ENCODE measurements at places on chromosomes 12 and 14.

GRCh38 chr12:24293549-24293948 is 344.1 kb upstream of the SOX5 start:
- no peak for DNase-seq

DNA sequence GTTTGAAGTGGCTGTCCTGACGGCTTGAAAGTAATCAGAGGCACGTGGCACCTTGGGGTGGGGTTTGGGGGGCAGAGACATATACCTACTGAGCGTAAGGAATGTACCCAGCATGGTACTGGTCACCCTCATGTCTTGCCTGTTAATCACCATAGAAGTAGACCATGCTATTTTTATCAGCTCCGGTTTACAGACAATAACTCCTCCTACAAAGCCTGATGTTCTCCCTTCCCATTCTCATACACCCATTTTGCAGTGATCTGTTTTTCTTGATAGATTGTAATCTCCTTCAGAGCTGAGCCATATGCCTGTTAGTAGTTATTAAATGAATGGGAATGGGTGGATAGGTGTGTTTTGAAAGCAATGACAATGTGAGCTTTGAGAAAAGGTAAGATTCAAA is 10.5 kb downstream of the EVL start:
- no peak for DNase-seq

DNA sequence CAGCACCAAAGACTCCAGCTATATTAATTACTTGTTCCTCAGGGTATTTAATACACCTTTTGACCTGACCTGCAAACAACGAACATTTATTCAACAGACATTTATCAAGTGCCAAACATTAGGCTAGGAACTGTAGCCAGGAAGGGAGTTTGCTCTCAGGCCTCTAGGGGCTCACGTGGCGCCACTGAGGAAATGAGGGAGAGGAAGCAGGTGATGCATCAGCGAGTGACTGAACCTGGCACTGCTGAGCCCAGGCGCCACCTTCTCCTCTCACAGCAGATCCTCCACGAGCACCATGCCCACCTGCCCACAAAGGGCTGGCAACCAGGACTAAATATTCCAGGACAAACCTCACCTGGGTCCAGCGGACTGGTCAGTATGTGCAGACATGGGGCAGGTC is 50.2 kb downstream of the SETD3 start:
- DNase-seq = peak; percentile 20

- peak; percentile 87 for DNase-seq
Observed at GRCh38 chr12:69879007-69879960, 54.3 kb downstream of the MYRFL start.

- DNase-seq = peak; percentile 89
Observed at GRCh38 chr12:79547735-79548609, 142.8 kb downstream of the PAWR start.

DNA sequence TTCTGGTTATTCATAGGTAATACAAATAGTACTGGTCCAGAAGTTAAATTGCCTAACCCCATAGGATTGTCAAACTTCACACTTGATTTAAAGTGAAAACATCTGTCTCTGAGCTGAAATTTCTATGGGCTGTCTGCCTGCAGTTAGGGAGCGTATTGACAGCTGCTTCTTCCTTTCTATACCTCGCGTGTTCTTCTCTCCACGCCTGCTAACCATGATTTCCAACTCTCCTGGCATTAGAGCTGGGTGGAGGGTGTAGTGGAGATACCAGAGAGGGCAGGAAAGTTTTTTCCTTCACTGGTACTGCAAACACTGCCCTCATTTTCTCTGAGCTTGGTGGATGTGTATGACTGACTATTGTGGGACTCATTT is 429.0 kb upstream of the FBXO33 start:
- DNase-seq = no peak

DNA sequence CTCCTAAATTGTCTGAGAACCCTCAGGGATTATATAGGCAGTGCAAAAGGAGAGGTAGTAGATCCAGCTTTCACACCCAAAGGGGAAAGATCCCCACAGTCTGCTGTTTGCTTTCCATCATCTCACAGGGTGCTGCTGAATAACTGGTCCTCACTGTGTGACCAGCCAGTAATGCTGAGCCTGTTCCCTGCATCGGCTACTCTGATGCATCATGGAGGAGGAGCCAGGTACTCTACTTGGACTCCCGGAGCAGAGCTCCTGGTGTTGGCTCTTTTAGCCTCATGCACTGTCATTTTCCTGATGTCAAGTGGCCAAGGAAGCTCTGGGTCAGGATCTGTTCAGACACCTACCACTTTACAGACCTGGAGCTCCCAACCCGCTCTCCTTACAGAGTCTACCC is 127.4 kb upstream of the ATF1 start:
- DNase-seq = no peak

DNA sequence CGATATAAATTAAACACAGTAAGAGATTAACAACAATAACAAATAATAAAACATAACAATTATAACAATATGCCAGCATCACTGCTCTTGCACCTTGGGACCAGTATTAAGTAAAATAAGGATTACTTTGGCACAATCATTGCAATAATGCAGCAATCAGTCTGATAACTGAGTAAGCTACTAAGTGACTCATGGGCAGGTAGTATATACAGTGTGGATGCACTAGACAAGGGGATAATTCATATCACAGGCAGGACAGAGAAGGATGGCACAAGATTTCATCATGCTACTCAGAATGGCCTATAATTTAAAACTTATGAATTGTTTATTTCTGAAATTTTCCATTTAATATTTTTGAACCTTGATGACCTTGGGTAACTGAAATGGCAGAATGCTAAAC is 290.7 kb downstream of the ALG10B start:
- no peak for DNase-seq

- DNase-seq = no peak
Observed at GRCh38 chr14:82414853-82415539, 881.3 kb upstream of the SEL1L start.

DNA sequence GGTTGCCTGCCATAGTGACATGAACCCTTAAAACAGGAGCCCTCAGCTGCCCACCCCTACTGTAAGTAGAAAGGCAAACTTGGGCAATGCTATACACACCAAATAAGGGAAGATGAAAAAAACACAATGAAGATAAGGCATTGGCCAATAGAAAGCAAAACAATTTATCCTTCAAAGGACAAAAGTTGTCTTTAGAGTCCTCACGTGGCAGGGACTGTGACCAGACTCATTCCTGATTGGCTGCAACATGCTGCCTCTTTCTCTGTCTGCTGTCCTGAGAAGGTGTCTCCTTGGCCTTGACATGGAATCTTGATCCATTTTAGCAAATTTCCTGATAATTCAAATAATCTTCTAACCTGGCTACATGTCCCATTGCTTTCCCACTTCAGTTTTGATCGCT is 131.9 kb downstream of the GPR135 start:
- DNase-seq = peak; percentile 29

GRCh38 chr14:71803539-71804260 is 128.5 kb upstream of the RGS6 start:
- peak; percentile 52 for DNase-seq

DNA sequence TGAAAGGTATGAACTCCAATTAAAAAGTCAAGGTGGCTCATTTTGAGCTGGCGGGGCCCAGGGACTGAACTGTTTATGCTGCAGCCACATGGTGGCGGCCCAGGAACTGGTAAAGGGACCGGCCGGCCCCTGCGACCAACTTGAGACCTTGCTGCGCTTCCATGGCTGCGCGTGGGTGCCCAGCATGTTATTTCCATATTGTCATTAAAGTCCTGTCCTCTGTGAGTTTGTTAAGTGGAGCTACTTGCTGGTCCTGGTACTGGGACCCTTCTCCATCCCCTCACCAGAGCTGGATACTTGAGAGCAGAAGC is 62.3 kb downstream of the BEGAIN start:
- peak; percentile 44 for DNase-seq

DNA sequence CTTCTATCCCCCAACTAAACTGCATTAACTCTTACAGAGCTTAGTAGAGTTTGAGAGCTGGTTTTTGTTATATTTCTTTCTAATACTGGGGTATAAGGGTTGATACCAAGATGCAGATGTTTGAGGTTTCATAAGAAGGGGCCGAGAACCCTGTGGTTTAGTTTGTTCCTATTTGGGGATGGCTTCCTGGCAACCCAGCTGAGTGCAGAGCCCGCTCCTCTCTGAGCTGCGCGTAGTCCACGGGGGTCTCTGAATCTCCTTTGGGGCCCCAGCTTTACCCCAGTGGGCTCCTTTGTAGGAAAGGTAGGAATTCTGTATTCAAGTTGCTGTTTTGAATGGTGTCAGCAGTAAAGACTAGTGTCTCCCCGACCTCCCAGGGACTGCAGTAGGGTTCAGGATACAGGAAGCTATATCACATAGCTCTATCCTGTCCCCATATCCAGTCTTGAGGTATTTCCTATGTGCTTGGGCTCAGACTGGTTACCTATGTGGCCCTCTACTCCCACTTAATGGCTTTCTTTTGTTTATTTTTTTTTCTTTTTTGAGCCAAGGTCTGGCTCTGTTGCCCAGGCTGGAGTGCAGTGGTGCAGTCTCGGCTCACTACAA is 25.4 kb downstream of the PLXNC1 start:
- peak; percentile 60 for DNase-seq

DNA sequence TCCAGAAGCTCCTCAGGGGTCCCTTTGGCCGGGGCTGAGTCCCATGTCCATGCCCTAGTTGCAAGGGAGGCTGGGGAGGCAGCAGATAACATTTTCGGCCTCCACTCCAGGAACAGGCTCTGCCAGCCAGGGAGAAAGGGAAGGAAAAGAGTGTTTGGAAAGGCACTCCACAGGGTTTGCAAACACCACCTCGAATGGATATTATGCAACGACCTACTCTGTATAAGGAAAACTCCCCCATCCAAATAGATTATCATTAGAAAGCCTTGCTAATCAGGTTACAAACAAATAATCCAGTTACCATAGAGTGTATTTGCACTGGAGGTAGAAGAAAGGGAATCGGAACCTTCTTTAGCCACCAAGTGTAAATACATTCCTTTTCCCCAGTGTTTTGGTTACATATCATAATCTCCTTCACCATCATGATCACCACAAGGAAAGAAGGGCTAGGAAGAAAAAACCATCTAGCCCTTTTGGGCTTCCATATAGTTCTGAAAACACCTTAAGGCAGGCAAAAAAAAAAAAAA is 40.4 kb downstream of the TMCC3 start:
- no peak for DNase-seq

- DNase-seq = no peak
Observed at GRCh38 chr12:57046086-57046791, 3.7 kb downstream of the MYO1A start.

GRCh38 chr12:8065991-8066594 is at the start of gene C3AR1:
C3AR1 (minus strand) TSS chr12:8066359; CDS start chr12:8060185, 6,174 bp downstream.
- peak; percentile 85 for DNase-seq

GRCh38 chr12:46546634-46547273 is 174.2 kb upstream of the SLC38A2 start:
- peak; percentile 67 for DNase-seq

DNA sequence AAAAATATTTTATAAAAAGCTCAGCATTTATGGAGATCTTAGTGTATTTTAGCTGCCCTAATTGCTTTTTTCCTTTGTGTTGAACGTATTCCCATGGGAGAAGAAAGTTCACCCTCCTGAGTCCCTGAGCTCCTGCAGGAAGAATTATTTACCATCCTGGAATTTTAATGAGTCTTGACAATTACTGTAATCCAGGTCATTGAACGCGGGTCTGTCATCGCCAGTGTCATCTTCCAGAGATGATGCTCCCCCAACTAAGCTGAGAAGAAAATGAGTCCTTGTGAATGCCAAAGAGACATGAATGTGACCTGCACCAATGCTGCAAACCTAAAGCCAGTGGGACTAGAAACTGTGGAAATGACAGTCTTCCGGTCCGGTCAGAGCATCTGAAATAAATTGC is 129.5 kb downstream of the FBXL14 start:
- DNase-seq = no peak

DNA sequence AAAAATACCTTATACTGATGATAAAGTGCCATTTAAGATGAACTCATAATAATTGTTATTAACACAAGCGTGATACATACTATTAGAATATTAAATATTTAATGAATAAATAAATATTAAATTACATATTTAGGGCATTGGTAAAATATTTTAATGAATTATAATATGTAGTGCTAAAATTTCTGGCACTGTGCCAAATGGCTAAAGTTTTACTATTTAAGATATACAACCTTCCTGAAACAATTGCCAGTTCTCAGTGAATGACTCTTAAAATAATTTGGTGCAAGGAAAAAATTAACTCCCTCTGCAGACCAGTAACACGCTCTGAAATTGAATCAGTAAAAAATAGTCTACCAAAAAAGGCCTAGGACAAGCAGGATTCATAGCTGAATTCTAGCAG is 428.9 kb upstream of the ATXN7L3B start:
- no peak for DNase-seq

DNA sequence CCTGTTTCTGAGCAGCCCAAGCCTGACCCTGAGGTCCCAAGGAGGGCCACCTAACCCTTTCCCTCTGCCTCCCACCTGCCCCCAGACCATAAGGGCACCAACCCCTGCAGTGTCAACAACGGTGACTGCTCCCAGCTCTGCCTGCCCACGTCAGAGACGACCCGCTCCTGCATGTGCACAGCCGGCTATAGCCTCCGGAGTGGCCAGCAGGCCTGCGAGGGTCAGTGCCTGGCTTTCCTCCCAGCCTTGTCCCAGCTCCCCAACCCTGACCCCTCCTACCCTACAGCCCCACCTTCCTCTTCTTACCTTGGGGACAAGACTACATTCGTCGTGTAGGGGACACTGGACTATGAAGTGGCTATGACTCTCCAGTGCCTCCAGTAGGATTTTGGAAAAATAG is 33.7 kb upstream of the LRP1-AS start:
- no peak for DNase-seq

GRCh38 chr14:24146978-24147760 is at the start of gene RNF31:
RNF31 (plus strand) TSS chr14:24147498; CDS start chr14:24147699, 201 bp downstream.
- DNase-seq = peak; percentile 99

- DNase-seq = peak; percentile 16
Observed at GRCh38 chr12:3920351-3921150, 47.4 kb upstream of the PARP11 start.

DNA sequence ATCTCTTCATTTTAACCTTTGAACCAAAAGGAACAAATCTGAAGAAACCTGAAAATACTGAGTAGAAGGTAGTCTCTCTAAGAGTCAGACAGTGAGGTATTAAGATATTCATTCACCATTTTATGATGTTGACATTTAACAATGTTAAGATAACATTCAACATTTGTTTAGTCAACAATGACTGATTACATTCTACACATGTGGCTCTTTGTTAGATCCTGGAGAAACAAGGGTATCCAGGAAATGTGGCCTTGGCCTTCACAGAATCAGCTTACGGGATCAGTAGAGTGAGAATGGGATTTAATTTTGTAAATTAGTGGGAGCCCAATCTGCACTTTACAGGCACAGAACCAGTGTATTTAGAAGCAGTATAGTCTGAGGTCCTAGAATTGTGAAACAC is 355.5 kb downstream of the KCNH5 start:
- DNase-seq = no peak

GRCh38 chr14:61563880-61564617 is 131.3 kb upstream of the HIF1A start:
- no peak for DNase-seq

GRCh38 chr14:32366986-32367385 is 37.9 kb downstream of the AKAP6 start:
- DNase-seq = peak; percentile 45

- DNase-seq = peak; percentile 14
Observed at GRCh38 chr12:88501972-88502938, 78.0 kb downstream of the KITLG start.

GRCh38 chr14:40113671-40114070 is 681.4 kb upstream of the FBXO33 start:
- no peak for DNase-seq

- no peak for DNase-seq
Observed at GRCh38 chr12:51864833-51865670, 16.5 kb upstream of the FIGNL2 start.

Measured in choroid plexus epithelial cell (primary cell).